ENCODE measurements at places on chromosomes 4 and X.

- DNase-seq: no peak
These were observed 151.3 kb downstream of the COMMD8 start for GRCh38 chr4:47312170-47312569.

- DNase-seq: no peak
These were observed 129.4 kb downstream of the CLCN4 start for GRCh38 chrX:10286195-10286594.

- no peak for DNase-seq
These were observed 62.8 kb downstream of the PPP3CA start for GRCh38 chr4:101284546-101284945.

DNA sequence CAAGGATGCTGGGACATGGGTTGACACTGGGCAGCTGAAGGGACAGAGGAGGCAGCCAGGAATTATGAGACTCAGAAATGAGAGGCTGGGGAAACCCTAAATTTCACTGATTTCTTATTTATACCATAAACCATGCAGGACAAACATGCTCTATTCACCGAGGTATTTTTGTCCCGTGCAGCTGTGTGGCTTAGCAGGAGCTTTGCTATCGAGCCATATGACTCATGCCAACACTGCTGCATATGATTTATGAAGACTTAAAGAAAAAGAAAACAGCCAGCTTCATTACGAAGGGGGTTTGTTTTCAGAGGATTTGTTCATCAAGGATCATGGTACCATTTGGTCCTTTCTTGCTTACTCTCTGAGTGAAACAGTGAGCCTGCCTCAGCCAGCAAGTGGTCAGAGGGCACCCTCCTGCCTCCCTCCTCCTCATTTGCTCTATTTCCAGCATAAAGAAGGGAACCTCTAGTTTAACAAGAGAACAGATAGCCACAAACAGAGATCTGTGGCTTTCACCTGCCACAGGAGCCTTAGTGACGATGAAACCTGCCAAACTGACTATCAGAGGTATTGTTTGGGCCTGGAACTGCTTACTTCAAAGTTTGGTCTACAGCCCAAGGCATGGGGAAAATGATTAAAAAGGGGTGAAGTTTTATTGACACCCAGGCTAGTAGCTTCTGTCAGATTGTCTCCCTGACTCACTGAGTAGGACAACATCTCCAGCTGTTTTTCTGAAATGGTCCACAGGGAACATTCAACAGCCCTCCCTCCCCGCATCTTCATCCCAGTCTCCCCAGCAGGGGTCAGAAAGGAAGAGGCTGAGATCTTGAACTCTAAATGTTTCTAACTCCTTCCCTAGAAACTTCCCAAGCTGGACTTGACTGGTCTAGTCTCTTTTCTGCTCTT is 80.1 kb upstream of the MAML3 start:
- no peak for DNase-seq

- no peak for DNase-seq
These were observed 48.3 kb downstream of the RAI2 start for GRCh38 chrX:17812763-17813162.

DNA sequence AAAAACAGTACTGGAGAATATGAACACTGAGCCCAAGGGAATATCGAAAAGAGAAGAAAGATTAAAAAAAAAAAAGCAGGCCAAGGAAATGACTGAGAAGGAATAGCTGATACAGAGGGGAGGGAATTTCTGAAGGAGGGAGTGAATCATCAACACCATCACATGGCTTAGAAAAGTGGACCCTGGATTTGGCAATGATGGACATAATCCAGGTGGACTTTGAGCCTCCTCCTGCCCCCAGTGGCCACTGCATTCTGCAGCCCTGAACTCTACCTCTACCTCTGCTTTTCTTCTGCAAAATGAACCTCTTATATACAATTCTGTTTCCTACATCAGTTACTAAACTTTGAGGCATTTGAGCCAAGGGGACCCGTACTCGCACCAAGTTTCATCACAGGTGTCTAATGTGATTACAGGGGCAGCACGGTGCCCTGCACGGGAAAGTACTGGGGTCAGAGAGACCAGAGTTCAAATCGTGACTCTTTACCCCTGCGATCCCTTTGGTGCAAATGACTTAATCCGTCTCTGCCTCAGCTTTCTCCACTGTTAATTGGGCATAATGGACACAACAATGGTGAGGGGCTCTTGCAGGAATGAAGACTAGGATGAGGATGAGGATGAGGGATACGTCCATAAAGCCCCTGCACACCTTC is 1.1 kb downstream of the OCIAD2 start:
- DNase-seq: no peak

GRCh38 chrX:133992882-133993281 is 7.5 kb upstream of the GPC3 start:
- DNase-seq: no peak

DNA sequence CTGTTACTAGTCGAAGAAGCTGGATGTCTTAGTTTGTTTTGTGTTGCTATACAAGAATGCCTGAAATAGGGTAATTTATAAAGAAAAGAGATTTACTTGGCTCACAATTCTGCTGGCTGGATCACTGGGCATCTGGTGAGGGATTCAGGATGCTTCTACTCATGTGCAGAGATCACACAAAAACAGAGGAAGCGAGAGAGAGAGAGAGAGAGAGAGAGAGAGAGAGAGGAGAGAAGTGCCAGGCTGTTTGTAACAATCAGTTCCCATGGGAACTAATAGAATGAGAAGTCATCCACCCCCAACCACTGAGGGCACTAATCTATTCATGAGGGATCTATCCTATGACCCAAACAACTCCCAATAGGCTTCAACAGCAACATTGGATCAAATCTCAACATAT is 66.2 kb upstream of the FAM9A start:
- DNase-seq: no peak

DNA sequence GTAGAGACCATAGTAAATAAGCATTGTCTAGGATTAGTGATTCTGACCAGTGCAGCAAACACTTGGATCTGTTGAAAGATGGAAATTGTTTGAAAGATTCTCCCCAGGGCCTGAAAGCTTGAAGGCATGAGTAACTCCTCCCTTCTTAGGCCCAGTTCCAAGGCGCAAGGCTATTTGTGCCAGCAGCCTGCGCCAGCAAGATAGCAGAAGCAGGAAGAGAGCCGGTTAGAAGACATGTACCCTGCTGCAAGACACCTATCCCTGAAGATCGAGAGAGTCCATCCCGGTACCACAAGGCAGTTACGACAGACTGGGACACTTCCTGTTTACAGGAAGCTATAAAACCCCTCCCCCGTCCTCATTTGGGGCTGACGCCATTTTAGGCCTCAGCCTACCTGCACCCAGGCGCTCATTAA is 72.4 kb upstream of the JADE1 start:
- no peak for DNase-seq

DNA sequence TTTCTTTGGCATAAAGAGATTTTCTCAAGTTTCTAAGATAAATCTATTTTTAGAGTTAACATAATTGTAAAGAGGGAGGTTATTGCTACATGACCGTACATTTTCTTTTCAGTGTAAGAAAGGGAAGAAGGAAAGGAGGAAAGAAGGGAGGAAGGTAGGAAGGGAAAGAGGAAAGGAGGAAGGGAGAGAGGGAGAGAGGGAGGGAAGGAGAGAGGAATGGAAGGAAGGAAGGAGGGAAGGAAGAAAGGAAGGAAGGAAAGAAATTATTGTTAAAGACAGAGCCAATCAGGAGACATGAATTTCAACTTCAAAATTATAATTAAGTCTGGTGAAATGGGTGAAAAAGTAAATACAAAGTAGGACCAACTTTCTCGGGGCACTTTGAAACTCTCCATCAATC is 197.6 kb downstream of the SNCA start:
- no peak for DNase-seq

- DNase-seq: no peak
These were observed 215.9 kb downstream of the SOWAHB start for GRCh38 chr4:76681996-76682395.

DNA sequence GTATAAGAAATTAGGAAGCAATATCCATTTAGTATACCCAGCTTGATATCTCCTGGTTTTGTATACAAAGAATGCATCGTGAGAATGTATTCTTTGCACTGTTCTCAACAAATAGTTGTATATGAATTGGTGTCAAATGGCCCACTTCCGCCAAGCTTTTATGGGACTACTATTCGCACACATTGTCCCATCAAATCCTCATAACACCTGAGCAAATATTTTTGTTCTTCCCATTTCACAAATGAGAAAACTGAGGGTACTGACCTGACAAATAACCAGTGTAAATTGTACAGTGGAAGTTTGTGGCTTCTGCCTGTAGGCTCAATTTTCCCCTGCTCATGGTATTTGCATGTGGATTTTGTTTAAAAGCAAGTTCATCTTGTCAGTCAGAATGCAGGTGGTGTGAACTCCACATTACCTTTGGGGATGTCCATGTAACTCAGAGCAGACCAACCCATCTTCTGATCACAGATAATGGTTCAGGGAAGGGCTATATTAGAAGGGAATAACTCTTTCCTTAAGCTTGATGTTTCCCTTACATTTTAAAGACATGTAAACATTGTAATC is 51.5 kb upstream of the FAM241A start:
- DNase-seq: no peak

DNA sequence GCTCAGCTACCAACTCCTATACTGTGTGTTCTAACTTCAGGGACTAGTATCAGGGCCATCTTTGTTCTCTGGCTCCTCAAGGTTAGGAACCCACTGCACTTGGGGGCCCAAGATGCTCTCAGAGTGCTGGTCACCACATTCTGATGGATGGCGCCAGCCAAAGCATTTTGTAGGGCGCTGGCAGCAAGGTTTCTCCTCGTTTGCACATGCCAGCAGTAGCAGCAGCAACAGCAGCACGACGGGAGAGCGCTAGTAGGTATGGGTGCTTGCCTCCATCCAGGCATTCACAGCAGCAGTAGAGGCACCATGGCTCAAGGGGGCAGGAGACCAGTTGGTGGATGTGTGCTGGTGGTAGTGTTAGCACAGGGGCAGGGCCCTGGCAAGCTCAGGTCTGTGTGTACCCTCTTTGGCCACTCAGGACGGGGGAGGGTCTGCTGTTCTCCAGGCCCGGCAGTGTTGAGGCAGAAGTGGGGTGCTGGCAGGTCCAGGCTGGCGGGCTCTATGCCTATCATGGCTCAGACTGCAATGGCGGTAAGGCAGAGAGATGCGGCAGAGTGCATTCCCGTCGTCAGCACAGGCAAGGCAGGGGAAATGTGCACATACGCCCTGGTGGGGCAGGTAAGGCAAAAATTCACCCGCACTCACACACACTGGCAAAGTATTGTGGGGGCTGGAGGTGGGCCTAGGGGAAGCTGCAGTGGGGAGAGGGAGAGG is 56.6 kb downstream of the SERPINA7 start:
- no peak for DNase-seq

- DNase-seq: no peak
These were observed 2.9 kb downstream of the TRIML2 start for GRCh38 chr4:188106454-188106853.

GRCh38 chr4:86595426-86595805 is 1.3 kb downstream of the PTPN13 start:
- DNase-seq: no peak

DNA sequence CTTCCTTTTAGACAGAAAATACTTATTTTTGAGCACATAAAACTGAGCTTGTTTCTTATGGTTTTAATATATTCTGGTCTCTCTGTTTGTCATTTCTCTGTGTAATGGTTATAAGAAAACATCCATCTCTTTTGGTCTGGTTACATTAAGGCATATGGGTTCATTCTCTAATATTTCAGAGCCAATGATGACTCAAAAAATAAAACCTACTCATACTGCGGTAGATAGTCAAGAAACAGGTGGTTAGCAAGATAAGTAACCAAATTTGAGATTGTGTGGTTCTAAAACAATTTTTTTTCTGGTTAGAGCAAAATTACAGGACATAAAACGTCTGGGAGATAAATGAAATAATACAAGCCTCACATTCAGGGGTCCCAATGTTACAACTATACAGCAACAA is 654.5 kb downstream of the STIM2 start:
- no peak for DNase-seq

- no peak for DNase-seq
These were observed 2.1 kb upstream of the CCNG2 start for GRCh38 chr4:77154761-77155499.

GRCh38 chr4:118287711-118288451 is 64.9 kb downstream of the PRSS12 start:
- DNase-seq: no peak

DNA sequence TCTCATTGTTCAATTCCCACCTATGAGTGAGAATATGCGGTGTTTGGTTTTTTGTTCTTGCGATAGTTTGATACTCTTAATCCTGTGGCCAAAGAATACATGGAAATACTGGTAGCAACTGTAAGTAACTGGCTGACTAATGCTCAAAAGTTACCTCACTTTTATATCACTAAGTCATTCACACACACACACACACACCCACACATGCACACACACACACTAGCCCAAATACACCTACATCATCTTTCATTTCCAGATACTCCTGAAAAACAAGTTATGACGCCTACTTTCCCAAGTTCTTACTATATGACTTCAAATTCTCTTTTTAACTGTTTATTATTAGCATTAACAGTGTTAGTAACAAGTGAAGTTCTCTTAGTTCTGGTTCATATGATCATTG is 101.3 kb downstream of the DCHS2 start:
- DNase-seq: no peak

DNA sequence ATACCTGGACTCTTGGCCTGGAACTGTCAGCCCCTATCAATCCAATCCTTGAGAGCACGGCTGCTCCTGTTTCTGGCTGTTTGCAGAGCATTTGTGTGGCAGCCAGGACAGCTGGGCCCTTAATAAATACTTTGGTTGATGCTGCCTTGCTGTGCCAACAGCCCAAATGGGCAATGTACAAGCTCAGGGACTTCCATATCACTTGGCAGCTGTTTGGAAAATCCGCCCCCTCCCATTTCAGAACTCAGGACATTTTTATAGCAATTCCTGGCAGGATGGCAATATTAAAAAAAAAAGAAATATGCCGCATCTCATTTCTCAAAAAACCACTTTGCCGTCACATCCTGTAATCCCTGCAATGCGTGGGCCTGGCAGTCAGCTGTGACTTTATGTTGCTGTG is 218.9 kb downstream of the HS3ST1 start:
- no peak for DNase-seq

- DNase-seq: no peak
These were observed 144.2 kb upstream of the WDR1 start for GRCh38 chr4:10260777-10261176.

DNA sequence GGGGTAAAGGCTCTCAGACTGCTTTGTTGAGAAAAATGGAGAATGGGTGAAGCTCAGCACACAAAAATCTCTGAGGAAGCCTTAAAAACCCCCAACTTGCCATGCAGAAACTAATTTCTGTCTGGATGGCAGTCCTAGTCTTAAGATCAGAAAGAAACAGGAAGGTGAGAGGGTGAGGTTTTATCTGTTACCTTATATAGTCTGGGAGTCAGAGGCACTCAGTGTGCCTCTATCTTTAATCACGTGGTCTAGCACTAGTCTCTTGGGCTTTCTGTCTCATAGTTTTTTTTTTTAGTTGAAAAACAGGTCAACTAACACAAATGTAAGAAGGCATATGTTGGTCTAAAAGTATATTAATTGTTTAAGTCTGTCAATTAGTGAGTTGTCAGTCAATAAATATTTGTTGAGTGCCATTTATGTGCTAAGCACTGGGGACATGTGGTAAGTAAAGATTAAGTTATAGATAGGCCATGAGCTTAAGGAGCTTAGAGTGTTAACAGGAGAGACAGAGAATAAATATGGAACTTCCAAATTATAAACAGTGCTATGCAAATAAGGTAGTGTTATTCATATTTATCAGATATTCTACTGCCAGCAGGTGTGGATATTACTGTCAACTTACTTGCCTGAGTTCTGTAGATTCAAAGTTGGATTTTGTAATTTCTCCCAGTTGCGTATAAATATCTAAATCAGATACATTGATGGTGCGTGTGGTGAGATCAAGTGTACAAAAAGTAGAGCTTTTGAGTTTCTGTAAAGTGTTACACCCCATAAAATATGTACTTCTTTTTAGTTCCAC is 7.0 kb downstream of the CYBB start:
- DNase-seq: no peak

All from stimulated activated CD8-positive, alpha-beta memory T cell treated with anti-CD3 and anti-CD28 coated beads, Interleukin-15, amount 100 ng/mL, for 4 hours (primary cell).